ENCODE measurements at places on chromosomes 5 and 9.

- no peak for DNase-seq
Observed at GRCh38 chr5:130939059-130939458, 226.0 kb downstream of the HINT1 start.

- DNase-seq, result no peak
Observed at GRCh38 chr9:134570151-134570621, 71.4 kb upstream of the COL5A1 start.

GRCh38 chr9:35790385-35791296 is 750 bp upstream of the NPR2 start:
- peak; percentile 87 for DNase-seq

DNA sequence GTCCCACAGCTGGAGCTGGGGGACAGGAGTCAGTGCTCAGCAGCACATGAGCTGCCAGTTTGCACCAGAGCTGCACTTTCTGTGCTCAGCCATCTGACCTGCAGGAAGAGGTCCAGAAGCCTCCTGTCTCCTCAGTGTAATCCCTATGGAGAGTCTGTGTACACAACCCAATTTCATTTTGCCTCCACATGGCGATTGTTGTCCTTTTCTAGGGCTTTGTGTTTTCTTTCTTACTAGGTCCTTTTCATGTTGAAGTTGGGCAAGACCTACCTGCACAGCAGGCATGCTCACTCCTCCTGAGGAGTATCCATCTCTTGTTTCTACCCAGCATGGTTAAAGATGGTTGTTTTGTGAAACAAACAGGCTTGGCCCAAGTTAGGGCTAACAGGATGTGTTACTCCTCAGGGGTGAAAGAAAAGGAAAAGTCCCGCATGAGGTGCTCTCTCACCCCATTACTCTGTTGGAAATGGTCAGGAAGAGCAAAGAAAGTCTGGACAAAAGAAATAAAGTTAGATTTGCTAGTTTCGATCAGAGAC is 273.0 kb downstream of the TMEM167A start:
- no peak for DNase-seq

DNA sequence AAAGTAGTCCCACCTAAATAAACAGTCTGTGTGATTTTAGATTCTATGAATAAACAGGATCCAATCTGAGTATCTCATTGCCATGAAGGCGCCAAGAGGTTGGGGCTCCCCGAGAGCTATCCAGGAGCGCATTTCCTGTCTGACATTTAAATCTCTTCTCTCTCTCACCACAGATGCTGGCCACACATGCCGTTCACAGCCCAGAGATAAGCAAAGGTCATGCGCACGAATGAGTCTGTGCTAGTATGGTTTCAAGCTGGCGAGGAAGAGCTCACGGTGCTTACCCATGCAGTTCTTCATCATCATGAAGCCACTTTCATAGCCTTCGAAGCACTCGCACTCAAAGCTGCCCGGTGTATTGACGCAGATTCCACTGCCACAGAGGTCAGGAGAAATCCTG is 199.4 kb downstream of the FBN2 start:
- DNase-seq, result no peak

GRCh38 chr9:13567833-13568232 is 288.3 kb upstream of the MPDZ start:
- no peak for DNase-seq

DNA sequence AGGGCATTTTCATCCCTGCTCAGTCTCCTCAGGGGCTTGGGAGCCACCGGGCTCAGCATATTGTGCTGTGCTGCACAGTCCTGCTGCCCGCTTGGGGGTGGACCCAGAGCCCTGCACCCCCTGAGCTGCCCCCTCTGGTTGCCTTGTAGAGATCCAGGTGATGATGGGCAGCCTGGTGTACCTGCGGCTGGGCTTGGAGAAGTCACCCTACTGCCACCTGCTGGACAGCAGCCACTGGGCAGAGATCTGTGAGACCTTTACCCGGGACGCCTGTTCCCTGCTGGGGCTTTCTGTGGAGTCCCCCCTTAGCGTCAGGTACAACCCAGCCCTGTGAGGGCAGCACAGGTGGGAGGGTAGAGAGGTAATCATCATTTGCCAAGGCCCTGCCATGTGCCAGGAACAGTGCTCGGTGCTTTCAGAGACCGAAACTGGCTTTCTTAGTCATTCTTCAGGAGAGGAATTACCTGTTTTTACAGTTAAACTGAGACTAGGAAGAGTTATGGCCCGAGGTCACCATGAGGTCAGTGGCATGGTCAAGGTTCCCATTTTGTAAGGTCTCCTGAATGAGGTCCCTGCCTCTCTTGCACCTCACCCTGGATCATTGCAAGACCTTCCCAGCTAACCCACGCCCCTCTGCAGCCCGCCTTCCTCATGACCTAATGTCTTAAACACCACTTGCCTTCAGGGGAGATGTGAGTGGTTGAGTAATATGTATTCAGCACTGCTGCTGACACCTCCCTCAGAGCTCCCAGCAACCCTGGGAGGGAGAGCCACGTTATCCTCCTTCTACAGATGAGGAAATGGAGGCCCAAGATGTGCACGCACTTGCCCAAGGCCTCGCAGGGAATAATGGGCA is 7.5 kb downstream of the NHP2 start:
- peak; percentile 81 for DNase-seq

GRCh38 chr5:73684691-73685090 is 58.7 kb downstream of the ARHGEF28 start:
- no peak for DNase-seq

DNA sequence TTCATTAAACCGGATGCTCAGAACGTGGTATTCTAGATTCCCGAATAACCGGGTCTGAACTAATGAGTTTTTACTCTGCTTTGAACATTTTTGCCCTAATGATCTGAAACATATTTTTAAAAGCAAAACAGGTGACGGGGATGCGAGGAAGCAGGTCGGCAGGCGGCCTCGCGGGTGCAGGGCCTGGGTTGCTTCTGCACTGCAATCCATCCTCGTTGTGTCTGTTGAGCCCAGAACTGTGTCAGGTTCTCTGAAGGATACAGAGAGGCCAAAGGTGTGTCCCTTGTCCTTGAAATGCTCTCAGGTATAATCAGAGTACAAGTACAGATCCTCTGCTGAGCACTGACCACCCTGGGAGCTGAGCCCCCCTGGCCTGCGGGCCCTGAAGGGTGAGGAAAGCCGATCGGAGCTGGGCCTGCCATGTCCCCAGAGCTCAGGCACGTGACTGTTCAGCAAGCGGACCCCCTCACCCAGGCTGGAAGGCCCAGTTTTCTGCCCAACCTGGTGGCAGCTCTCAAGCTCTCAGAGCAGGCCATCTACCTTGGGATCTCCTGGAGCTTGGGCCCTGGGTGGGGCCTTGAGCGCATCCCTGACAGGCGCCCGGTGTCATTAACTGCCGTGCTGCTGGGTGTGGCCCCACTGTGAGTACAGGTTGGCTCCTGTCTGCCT is 151.8 kb downstream of the OLFM1 start:
- DNase-seq, result no peak

- DNase-seq, result no peak
Observed at GRCh38 chr9:128600099-128600498, 47.7 kb downstream of the SPTAN1 start.

DNA sequence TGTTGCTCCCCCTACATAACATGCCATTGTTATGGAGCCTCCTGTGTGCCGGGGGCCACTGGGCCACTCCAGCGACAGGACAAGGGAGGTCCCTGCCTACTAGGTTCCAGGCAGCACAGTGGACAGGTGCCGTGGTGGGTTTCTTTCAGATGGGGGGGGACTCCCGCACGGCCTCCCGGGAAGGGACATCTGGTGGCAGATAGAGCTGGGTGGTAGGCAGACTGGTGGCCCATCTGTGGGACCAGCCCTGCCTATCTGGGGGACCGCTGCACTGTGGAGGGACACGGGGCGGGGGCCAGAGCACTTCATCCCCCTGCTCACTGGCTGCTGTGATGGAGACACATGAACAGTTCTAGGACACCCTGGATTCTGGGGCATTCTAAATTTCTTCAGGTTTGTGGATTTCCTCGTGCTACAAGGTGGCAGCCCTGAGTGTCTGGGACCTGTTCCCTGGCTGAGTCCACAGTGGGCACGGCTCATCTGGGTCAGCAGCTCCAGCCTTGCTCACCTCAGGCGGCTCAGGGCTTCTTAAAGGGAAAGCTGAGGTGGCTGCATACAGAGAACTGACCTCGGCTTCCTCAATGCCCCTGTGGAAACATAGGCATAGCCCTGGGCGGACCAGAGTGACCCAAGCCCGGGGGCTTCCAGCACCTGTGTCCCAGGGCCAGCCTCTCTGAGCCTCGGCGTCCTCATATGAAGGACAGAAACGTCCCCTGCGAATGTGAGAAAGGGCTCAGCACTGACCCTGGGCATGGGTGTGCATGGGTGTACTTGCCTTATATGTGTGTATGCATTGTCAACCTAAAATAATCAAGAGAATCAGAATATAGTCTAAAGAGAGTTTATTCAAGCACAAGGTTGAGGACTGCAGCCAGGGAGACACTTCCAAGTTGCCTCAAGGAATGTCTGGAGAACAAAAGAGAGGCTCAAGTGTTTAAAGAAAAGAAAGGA is 22.5 kb downstream of the FGD3 start:
- DNase-seq, result no peak

GRCh38 chr9:24051587-24051986 is 225.5 kb upstream of the ELAVL2 start:
- DNase-seq, result no peak

DNA sequence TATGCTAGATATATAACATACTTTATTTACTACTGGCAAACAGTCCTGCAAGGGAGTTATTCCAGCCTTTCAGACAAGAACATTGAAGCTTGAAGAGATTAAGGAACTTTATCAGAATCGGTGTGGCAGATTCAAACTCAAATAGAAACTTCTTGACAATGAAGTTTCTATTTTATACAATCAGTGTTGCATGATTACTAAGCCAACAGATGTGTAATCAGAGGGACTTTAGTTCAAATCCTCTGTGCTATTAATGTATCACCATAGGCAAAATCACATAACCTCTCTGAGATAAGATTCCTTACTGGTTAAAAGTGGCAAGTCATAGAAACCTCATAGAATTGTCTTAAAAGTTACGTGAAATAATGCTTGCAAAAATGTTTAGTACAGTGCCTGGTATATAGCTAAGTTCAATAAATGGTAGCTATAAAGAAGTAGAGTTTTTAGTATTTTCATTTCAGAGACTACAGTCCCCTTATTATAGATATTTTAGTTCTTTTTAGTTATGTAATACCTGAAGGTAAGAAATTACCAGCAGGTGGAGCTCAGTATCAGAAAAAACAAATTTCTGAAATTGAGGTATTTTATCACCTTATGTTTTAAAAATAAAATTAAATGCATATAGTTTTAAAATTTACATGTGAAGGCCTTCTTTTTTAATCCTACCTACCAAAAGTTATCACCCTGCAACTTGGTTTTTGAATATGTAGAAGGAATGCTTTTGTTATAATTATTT is 172.1 kb downstream of the FER start:
- DNase-seq, result no peak

DNA sequence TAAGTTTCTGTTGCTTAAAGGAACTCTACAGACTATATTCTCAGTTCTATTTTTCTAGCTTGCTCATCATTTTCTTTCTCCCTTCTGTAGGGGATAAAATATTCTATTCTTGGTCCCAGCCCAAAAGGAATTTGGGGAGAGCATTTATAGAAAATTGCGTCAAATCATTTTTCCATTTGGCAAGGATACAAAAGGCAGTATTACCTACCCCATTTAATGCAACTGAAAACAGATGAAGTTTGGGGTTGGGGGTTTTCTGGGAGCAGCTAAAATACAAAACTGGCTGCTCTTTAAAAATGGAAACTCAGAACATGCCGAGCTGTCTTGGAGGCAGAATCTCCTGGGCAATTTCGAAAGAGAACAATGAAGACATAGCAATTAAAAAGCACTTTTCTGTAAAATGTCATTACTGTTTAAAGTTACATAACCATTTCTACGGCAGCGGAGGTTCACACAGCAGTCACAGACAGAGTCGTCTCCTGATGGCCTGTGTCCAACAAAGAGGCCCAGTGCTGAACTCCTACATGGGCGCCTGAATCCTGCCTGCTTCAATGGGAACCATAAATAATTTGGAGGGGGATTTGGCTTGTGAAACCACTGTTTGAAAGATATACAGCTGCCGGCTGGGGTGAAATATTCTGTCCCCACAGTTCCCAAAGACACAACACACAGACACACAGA is 152.4 kb downstream of the BRINP1 start:
- DNase-seq, result no peak

DNA sequence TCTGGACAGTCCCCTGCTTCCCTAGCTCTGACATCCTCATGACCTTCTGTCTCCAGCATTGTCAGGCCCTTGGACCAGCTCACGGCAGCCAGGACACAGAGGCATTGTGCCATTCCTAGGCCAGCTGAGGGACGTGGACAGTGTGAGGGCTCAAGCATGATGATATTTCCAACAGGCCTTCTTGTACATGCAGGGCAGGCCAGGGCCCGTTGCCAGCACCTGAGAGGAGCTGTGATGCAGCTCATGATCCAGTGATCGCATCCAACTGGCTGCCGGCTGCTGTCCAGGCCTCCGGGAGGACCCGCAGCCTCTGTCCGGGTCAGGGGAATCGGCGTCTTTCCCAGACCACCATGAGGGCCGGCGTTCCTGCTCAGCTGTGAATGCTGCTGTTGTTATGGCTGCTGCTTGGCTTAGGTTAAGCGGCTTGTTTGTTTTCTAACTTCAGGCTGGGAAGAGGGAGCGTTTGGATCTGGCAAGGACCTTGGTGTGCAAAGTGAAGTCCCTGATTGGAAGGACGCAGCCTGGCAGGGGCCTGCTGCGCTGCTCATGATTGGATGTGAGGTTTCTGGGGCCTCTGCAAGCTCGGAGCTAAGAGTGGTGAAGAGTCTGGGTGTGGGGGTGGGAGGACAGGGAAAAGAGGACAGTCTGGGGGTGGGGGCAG is 53.8 kb downstream of the PDZD2 start:
- no peak for DNase-seq

DNA sequence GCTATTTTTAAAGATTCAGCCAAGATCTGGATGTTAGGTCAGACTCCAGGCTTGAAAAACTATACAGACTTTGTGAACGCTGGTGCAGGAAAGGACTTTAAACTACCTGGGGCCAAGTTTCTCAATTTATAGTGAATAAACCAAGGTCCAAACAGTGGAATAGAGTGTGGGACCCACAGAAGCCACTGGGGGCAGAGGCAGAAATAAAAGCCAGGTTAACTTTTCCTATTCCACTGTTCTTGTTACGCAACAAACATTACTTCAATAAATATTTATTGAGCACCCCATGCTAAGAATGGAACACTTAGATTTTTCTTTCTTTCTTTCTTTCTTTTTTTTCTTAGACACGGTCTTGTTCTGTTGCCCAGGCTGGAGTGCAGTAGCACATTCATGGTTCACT is 11.0 kb upstream of the HAVCR1 start:
- DNase-seq, result no peak

DNA sequence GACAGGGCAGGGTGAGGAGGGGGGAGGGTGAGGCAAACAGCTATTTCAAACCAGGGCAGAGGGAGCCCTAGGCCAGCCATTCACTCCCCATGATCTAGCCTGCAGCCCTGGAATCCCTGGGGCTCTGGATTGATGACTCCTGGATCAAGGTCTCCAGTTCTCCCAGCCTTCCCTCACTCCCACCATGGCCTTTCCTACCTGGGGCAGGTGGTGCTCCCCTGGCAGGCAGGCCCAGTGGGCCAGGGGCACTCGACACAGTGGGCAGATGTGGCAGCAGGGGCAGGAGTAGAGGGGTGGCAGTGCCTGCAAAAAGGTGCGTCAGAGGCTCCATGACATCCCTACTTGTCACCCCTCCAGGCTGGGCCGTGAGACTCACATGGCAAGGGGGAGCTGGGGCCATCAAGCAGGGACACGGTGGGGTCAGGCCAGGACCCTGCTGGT is 6.0 kb downstream of the KIF12 start:
- no peak for DNase-seq

All from neural progenitor cell (in vitro differentiated cells).